ENCODE measurements at places on chromosomes 16 and 17. TPM values are rescaled to one million over a fixed set of nuclear protein-coding genes. Genes with fewer than 3 reads are reported as not detected.

GRCh38 chr17:58692239-58693055 is at the start of gene RAD51C:
Gene RAD51C (plus strand): TSS chr17:58692602. CDS start chr17:58692644, 42 bp downstream.
- DNase-seq = peak; percentile 85

DNA sequence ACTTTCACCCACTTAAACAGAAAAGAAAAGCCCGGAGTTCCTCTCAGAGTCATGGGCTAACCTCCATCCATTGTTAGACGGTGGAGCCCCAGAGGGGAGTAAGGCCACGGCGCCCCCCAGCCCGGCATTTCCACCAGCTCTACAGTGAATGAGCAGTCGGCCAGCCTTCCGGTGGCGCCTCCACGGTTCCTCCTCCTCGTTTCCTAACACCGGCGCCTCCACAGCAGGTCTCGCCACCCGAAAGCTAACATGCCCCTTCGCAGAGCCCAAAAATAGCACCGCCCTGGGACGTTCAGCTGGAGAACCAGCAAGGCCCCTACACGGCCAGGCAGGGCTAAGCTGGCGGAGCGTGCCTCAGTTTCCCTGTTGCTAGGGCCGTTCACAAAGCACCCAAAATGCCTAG is 858 bp downstream of the MMD start:
- peak; percentile 33 for DNase-seq

Gene FMNL1
- total RNA-seq = 30.7 TPM

Gene CD7
- 12.0 TPM for total RNA-seq

DNA sequence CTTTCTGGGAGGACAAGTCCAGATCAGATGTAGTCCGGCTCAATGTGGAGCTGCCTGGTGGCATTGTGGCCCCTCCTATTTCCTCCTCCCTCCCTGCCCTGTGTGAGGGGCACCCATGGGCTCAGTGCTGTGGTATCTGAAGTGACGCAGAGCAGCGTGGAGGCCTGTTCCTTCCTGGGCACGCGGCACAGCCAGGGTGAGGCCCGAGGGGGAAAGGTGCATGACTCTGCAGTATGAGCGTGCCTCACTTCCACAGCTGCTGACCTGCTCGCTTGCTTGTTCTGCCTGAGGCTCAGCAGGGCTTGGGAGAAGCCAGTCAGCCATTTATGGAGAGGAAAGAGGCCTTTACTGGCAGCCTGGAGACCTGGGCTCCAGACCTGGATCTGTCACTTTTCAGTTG is 11.7 kb downstream of the TMEM238L start:
- DNase-seq = no peak

All from mucosa of gallbladder (tissue), 1 donor.